ENCODE measurements at places on chromosomes 5 and 9.

- DNase-seq, result no peak
Observed at GRCh38 chr5:84218546-84218945, 166.1 kb downstream of the EDIL3 start.

- DNase-seq, result no peak
Observed at GRCh38 chr9:70672161-70672649, 257.7 kb upstream of the KLF9 start.

DNA sequence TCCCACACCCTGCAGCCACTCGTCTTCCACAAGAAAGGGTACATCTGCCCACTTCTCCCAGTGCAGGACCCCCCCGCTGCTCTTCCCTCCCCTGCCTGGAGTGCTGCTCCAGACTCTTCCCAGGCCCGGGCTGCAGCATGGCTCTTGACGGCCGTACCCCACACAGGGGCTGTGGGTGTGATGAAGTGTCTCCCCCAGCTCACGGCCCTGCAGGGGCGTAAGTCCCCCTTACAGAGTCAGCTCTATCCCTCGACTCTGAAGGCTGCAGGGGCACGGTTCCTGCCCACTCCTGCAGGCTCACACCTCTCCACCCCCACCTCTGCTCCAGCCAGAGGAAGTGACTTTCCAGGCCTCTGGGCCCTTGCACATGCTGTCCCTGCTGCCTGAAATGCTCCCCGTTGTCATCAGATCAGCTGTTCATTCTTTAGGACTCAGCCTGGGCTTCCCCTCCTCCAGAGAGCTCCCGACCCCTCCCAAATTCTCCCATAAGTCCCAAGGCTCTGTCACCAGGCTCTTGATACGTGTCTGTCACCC lies 180.6 kb upstream of the IER5L start:
- DNase-seq, result no peak

DNA sequence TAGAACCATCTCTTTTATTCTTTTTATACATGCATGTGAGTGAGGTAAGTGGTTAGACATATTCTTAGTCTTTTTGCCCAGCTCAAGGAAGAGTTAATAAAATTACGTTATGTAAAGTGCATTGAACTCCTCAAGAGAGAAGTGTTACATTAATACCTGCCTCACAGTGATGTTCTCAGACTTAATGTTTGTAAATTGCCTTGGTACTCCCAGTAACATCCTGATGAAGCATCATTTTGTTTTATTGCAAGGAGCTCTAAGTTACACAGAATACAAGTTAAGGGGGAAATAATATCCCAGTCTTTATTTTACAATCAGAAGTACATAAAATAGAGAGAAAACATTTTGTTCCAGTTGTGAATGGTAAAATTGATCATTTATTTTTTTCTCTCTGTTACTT lies 89.5 kb upstream of the ARRDC3 start:
- no peak for DNase-seq

DNA sequence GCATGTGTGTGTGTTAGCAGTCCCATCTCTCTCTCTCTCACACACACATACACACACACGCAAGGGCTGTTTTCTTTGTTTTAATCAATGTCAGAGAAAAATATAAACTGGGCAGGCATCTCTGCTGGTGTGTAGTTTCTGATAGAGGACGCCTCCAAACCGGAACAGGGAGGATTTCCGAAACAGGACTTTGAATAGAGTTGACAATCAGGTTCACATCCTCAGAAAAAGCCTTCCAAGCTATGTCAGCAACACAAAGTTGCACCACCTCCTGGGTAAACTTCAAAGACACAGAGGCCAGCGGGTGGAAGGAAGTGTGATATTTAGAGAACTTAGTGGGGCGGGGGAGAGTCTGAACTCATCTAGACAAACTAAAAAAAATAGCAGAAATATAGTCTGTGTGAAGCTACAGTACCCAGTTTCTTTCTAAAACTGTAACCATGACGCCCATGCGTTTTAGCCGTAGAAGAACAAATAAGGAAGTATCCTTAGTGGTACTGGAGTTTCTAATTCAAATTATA lies 1.2 kb downstream of the ST8SIA4 start:
- no peak for DNase-seq

DNA sequence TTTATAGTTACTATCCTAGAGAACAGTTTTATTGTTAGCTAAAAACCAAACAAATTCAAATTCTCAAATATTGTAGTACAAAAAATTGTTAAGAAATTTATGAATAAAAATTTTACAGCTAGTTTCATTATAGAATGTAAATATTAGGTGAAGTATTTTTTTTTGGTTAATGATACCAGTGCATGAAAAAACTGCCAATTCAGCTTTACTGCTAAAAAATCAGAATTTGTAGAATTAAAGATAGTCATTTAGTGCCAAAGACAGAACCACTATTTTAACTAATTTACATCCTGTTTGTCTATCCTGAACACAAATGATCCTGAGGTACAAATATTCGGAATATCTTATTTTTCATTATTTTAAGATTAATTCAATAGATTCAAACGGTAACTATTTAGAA lies 202.6 kb downstream of the FER start:
- DNase-seq, result no peak

GRCh38 chr9:23123048-23123632 lies 676.5 kb downstream of the DMRTA1 start:
- no peak for DNase-seq

GRCh38 chr9:119334745-119335144 lies 34.5 kb downstream of the BRINP1 start:
- DNase-seq, result no peak

- no peak for DNase-seq
Observed at GRCh38 chr9:135105938-135106491, 18.5 kb downstream of the OLFM1 start.

DNA sequence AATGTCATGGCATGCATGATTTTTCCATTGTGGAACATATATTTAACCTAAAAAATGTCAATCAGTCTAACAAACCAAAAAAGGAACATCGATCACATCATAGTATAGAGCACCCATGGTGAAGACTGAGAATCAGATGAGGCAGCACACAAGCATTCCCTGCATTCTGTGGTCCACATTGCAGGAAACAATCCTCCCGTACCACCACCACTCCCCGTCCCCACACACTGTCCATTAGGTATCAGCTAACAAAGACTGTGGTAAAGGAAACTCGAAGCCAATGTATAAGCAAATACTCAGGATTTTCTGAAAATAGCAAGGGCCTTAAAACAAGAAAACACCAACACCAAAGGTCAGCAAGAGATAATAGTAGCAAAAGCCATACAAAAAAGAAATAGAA lies 1104.4 kb upstream of the SEMA6A start:
- DNase-seq, result no peak
